PC-9 (cell line): ENCODE measurements at places on chromosomes 6 and 20.

DNA sequence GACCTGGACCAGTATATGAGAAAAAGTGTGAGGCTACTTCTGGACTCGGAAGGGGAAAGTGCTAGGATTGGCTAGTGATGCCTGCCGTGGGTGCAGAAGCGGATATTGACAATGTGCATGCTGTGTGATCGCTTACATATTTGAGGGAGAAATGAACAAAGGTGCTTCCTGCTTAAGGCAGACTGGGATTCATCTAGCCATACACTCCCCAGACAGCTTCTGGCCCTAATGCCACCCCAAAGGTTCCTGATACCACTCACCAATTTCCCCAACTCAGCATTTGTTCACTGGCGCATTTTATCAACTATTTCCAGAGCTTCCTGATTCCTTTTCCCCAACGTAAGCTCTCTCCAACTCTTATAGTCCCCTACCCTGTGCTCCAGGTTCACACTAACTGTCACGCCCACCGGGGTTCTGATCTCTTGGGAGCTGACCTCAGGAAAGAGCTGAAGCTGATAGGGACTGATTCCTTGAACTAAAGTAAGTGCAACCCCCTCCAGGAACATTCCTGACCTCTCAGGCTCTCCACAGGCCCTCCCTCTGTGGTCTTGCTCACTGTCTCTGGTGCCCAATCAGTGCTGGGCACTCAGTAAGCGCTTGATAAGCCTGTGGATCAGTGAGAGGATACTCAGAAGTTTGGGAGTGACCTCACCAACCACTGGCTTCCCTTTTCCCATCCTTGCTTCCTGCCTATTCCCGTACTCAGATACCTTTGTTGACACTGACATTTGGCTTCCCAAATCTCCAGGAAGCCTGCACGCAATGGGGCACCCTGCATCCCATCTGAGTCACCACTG lies 73.3 kb downstream of the MRPL14 start:
- no peak for DNase-seq

DNA sequence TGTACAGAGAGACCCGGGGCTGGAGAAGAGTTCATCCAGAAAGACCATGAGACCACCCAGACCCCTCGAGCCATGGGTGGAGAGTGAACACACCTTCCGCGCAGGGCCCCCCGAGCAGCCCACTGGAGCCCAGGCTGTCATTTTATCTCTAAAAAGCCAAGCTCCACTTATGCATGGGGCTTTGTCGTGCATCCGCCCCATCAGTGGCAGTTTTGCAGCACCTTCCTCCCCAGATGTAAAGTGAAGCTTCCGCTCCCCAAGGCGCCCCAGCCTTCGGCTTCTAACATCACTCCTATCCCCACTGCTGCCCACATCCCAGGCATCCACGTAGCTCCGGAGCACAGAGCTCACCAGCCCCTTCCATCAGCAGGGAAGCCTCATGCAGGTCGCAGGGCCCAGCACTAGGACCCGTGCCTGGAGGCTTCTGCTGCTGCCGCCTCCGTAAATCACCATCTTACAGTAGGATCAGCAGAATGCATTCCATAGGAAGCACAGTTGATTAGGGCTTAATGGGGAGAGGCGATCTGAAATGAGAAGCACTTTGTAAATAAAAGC lies 301.1 kb downstream of the TAF4 start:
- DNase-seq: no peak

GRCh38 chr20:38260378-38261053 lies at the start of gene KIAA1755:
Gene KIAA1755, minus strand, starts transcription at chr20:38260735. Its CDS starts 235 bp downstream, at chr20:38260500.
- no peak for DNase-seq

DNA sequence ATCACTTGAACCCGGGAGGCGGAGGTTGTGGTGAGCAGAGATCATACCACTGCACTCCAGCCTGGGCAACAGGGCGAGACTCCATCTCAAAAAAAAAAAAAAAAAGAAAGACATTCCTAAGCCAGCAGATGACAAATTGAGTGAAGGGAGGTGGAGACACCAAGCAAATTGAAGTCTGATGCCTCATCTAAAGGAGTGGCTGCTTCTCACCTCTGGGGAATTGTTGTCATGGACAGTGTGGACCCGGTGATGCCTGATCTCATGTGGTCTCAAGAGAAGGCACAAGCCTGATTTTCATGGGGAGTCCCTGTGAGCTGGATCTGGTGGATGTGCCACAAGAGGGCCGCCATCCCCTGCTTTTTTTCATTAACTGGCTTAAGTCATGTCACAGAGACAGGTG lies 272.0 kb downstream of the ZNF217 start:
- DNase-seq: no peak

DNA sequence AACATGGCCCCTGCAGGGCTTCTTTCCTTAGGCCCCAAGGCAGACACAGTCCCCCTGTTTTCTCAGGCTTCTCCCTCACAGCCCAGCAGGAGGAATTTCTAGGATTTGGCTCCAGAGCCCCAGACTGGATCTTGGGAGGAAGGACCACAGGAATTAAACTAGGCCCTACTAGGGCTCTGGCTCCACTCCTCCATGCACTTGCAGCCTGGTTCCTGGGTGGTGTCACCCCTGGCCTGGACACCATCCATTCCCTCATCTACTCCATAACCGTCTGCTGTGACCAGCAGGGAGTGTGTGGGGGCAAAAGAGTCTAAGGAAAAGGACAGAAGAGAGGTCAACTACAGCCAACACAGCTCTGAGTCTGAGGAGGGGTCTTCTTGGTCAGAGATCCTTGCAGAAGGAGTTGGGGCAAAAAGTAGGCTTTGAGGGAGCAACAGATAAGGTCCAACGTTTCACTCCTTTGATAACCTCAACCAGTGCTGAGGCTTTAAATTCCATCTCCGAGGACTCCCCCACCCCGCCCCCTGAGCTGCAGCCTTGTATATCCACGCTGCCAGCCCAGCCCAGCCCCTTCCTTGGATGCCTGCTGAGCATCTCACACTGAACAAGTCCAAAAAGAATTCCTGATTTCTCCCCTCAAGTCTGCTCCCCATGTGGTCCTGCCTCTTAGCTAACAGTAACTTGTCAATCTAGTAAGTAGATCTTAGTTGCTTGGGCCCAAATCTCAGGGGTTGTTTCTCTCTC lies 27.9 kb upstream of the SPDEF start:
- DNase-seq: no peak

- no peak for DNase-seq
These were observed 32.2 kb downstream of the OPRM1 start for GRCh38 chr6:154071236-154071635.

GRCh38 chr20:8720089-8720488 lies 348.8 kb upstream of the PLCB4 start:
- no peak for DNase-seq

- DNase-seq: no peak
These were observed 37.9 kb upstream of the IRAK1BP1 start for GRCh38 chr6:78829407-78829806.

- DNase-seq: no peak
These were observed 44.0 kb downstream of the SIM1 start for GRCh38 chr6:100420711-100421110.
